Activated CD4-positive, alpha-beta T cell treated with anti-CD3 and anti-CD28 coated beads for 1 hour (primary cell): ENCODE measurements at places on chromosomes 13 and 19.

- DNase-seq, result no peak
These were observed 14.9 kb upstream of the SCN1B start for GRCh38 chr19:35015270-35015953.

- DNase-seq, result no peak
These were observed 354.1 kb downstream of the RFC3 start for GRCh38 chr13:34172048-34172447.

DNA sequence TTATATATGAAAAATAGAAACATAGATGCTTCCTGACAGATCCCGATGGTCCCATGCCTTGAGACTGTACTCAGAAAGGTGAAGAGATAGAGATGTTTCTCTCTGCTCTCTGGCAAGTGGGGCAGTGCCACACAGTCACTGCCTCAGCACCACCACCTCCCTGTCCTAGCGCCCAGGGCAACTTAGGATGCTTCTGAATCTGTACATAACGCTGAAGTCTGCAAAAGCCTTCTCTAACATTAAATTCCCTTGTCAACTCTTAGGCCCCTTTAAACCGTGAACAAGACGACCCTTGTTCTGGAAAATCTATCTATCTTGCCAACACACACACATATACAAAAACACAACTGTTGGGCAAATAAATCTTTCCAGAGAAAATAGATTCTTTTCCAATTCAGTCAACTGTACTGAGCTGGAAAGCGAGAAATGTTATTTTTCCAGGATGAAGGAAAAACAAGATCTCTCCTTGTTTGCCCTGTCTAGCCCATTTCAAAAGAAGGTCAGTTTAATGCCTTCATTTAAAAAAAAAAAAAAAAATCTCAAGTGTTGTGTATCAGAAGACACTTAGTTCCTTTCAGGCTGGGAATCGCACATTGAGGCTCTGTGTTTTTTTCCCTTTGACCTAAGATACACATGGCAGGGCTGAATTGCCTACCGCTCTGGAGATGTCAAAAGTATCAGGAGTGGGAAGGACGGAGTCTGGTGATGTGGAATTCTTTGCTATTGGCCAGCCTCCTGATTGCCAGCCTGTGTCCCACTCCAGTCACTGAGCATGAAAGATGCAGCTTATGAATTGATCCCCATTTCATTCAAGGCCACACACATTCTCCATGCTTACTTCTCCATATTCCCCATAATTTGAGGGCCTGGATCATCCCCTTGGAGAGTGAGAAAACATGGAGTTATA, 241.4 kb downstream of the LACC1 start:
- DNase-seq, result no peak

DNA sequence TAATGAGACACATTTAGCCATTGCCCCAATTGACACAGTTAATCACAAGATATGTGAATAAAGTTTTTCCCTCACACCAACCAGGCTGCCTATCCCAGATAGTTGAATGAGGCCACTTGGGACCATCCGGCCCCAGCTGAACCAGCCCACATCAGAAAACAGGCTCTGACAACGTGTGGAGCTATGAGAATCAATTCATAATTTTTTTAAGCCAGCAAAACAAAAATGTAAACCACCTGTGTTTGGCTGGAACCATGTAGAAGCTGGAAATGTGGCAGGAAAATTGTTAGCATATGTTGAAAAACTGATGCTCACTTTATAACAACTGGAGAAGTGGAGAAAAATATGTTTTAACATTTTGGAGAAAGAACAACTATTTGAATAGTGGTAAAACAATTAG, 1161.3 kb downstream of the SLITRK1 start:
- DNase-seq, result no peak

GRCh38 chr19:35262101-35262761, 6.5 kb upstream of the USF2 start:
- DNase-seq, result no peak

GRCh38 chr19:41457241-41457640, 14.3 kb downstream of the ERICH4 start:
- DNase-seq, result no peak

GRCh38 chr19:16860118-16860517, 28.7 kb upstream of the F2RL3 start:
- DNase-seq, result no peak

GRCh38 chr13:77513719-77514335, 21.7 kb upstream of the SCEL start:
- no peak for DNase-seq

DNA sequence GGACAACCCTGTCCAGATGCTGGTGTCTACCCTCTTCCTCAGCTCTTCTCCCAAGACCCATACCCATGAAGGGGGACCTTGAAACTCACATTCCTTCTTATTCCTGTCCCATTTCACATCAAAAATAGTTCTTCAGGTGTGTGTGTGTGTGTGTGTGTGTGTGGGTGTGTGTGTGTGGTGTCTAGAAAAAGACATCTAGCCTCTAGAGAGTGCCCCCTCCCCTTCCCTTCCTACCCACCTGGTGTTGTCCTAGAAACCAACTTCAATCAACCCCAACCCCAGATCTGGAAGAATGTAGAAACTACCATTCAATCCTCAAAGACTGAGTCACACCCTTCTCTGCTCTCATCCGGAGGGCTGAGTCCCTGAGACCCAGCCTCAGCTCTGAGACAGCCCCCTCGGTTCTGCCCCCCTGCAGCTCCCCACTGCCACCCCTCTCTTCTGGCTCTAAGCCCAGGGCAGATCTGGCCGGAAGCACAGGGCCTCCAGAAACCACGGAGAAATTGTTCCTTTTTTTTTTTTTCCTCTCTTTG, 3.5 kb downstream of the KCNN4 start:
- no peak for DNase-seq

DNA sequence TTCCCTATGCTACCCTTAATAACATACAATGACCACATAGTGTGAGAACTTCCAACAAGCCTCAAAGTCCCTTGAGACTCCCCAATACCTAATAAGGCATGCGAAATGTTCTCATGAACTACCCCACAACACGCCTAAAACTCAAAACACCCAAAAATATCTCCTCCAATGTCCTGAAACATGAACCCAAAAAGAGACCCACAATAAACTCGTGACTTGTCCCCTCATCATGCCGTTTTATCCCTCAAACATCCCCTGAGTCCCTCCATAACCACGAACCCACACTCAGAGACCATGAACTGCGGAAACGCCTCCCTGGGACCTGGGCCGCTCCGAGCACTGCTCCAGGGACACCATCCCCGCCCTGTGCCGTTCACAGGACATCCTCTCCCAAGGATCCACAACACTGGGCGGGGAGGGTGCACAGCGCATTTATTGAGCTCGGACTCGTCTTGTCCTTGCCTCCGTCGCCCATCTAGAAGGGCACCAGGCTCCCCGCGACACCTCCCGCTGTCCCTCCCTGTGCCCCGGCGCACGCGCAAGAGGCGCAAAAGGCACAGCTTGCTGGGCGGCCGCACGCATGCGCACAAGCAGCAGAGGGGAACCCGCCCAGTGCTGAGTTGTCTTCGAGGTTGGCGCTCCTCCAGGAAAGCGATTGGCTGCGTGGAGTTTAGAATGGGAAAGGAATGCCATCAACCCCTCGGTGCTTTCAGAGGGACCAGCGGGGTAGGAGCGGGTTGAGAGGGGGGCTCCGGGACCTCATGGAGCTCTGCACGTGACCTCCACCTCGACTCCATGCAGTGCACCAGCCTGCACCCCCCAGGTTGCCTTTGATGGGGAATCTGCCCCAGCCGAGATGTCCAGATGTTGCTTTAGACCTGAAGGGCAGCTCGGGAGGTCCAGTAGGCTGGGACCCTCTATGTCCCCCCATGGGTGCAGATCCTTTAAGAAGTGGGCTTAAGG, 8.8 kb downstream of the FXYD3 start:
- DNase-seq, result peak; percentile 83

DNA sequence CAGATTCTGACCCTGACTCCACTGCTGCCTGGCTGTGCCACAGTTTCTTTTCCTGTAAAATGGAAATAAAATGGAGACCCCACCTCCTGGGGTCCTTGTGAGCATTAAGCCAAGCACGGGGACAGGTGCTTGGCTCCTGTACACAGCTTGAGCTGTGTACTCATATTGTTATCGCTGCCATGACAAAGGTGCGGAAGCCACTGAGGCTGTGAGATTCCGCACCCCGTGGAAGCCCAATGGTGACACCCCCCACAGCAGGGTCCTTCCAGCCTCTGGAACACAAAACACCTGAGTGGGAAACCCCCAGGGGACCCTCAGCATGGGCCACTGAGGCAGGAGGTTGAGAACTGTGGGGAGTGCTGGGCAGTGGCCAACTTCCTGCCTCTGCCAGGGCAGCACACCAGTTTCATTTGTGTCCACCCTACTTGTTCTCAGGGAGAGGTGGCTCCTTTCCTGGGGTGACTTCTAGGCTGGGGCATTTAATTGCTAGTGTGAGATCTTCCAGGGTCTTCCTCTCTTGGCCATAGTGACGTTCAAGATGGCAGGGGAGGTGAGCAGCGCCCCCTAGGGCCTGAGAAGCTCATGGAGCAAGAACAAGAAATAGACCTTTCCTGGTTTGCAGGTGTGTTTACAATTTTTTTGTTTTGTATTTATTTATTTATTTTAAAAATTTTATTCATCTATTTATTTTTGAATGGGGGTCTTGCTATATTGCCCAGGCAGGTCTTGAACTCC, 5.4 kb upstream of the JSRP1 start:
- DNase-seq, result peak; percentile 36

DNA sequence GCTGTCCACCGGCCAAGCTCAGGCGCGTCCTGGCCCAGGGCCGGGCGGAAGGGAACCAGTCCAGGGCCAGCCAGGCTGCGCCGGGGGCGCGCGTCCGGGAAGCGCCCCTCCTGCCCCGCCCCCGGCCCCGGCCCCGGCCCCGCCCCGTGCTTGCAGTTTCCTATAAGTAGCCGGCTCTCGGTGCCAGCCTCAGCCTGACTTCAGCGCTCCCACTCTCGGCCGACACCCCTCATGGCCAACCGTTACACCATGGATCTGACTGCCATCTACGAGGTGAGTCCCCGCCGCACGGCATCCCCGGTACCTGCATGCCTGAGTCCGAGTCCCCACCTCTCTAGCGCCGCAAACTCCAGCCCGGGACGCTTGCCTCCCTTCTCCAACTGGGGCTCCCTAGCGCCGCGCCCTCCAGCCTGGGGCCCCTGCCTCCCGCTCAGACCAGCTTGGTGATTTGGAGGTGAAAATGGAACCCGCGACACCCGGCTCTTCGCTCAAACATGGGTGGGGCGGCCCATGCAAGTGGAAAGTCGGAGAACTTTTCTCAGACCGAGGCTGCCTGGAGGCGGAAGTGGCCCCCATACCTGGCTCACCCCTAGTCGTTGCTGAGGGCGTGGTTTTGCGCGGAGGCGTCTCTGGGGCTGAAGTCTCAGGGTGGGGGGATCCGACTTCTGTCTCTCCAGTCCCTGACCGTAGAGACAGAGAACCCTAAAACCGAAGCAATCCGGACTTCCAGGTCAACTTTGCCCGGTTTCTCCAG, at the start of gene ZFP36:
Gene ZFP36, plus strand, starts transcription at position 192 of the 754 bp plus-strand sequence. Its CDS starts 58 bp downstream, at position 250.
- peak; percentile 94 for DNase-seq

DNA sequence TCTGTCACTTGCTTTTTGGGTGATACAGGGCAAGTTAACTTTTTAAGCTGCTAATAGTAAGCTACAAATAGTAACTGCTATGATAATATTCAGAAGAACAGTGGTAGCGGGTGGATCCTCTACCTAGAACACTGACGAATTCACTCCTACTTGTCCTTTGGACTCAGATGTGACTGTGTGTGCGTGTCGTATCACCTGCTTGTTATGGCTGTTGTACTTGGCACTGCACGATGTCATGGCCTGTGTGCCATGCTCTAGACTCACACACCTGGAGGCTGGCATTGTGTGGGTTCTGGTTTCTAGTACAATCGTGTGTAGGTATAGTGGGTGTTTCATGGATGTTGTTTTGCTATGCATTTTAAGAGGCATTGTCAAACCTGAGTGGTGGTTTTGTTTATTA, 130.8 kb downstream of the ATP8A2 start:
- DNase-seq, result no peak
